Right forelimb (tissue), 1 donor: ENCODE measurements at places on chromosomes 16 and 17.

GRCh38 chr16:12295395-12295794 lies 318.9 kb downstream of the SNX29 start:
- DNase-seq, result no peak

- no peak for DNase-seq
Measured at GRCh38 chr16:65667011-65667578, 545.2 kb upstream of the CDH11 start.

DNA sequence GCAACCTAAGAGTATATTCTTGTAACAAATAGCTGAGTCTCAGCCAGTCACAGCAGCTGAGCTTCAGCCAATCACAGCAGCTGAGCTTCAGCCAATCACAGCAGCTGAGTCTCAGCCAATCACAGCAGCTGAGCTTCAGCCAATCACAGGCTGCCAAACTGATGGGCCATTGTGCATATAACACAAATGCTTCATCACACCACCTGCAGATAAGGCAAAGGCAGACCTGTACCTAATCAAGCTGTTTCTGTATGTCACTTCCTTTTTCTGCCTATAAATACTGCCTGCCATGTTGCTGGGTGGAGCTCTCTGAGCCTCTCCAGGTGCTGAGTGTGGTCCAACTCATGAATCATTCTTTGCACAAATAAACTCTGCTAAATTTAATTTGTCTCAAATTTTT lies 19.9 kb downstream of the MYH13 start:
- no peak for DNase-seq

GRCh38 chr16:29790949-29791844 lies 646 bp downstream of the KIF22 start:
- peak; percentile 53 for DNase-seq

DNA sequence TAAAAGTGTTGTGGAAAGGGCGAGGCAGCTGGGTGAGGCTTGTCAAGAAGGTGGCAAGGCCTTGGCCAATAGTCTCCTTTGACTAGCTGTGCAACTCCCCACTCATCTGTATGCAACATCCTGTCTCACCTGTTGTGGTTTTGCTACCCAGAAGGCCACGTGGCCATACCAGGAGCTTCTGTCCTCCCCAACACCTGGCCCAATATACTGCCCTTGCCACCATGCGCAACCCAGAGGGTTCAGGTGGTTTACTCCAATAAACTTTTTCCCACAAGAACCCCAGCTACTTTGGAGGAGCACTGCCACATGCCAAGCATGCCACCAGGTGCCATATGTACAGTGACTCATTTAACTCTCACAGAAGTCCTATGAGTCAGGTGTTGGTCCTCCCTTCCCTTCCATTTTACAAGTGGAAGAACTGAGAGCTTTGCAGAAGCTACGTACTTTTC lies 10.2 kb downstream of the MYO19 start:
- DNase-seq, result no peak

- DNase-seq, result no peak
Measured at GRCh38 chr17:27849474-27850185, 43.5 kb downstream of the LYRM9 start.

GRCh38 chr16:84849751-84850150 lies 30.0 kb downstream of the CRISPLD2 start:
- DNase-seq, result no peak

- DNase-seq, result no peak
Measured at GRCh38 chr17:46026166-46027047, 27.4 kb downstream of the STH start.

GRCh38 chr17:55873017-55873758 lies 122.3 kb downstream of the PCTP start:
- DNase-seq, result no peak

DNA sequence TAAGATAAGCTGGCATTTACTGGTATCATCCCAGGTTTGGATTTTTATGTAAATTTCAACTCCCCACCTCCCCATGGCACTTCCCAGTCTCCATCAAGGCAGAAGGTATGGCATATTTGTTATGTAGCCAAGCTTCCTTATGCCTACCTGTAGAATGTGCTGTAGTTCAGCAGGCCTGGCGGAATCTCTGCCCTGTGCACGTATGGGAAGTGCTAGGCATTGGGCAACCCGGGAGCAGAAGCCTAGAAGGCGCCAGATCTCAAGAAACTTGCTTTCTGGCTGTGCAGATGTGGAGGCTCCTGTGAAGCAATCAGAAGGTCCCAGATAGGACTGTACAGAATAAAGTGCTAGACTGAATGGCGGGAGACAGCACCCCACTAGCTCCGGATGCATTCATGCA lies 64.7 kb downstream of the SNX20 start:
- DNase-seq, result no peak

- DNase-seq, result no peak
Measured at GRCh38 chr17:55582897-55583296, 71.6 kb upstream of the SMIM36 start.

DNA sequence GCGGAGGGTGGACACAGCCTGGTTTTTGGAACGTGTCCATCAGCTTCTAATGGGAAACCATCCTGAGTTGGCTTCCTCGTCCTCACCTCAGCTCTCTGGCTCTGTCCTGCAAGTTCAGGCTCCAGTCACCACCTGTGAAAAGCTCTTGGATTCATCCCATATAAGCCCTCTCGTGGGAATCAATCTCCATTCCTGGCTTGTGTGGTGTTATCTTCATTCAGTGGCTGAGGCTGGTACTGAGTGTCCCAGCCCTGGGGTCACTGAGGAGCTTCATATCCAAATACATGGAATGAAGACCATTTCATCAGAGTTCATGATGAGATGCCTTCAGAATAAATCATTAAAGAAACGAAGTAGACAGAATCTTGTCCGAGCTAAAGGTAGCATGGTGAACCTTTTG lies 189.2 kb downstream of the RBFOX1 start:
- no peak for DNase-seq

- DNase-seq, result no peak
Measured at GRCh38 chr16:66746682-66747081, 4.7 kb downstream of the DYNC1LI2 start.

- DNase-seq, result no peak
Measured at GRCh38 chr16:80940069-80940856, 66.4 kb downstream of the CMC2 start.

DNA sequence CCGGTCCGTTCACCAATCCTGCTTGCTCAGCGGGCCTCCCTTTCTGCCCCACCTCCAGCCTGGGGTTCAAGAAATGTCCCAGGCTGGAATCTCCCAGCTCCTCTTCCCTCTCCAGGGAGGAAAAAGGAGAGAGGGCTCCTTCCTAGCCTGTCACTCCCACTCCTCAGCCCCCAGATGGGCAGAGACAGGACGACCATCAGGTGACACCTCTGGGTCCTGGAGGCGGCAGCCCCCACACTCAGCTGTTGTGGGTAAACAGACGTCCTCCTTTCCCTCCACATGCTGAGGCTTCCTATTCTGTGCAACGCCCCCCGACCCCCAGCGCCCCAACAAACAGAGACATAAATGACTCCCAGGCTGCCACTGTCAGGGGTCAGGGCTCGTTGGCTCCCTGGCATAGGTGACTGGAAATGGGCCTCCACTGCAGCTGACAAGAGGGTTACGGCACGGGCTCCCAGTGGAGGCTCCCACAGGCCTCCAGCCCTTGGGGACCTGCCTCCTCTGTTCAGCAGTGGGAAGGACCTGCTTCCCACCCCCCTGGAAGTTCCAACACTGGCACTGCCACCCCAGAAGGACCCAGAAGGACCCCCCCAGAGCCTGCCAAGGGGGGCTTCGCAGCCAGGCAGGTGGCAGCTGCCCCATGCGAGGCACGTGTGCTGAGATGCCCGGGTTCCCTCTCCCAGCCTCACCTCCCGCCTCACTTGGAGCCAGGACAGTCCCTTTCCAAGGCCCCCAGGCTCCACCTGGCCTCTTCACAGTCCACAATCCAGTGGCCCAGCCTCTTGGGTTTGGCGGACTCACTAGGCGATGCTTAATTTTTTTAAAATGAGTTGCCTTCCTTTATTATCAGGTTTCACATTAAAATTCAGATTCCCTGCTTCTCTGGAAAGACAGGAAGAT lies 232.3 kb downstream of the KATNIP start:
- DNase-seq, result no peak

DNA sequence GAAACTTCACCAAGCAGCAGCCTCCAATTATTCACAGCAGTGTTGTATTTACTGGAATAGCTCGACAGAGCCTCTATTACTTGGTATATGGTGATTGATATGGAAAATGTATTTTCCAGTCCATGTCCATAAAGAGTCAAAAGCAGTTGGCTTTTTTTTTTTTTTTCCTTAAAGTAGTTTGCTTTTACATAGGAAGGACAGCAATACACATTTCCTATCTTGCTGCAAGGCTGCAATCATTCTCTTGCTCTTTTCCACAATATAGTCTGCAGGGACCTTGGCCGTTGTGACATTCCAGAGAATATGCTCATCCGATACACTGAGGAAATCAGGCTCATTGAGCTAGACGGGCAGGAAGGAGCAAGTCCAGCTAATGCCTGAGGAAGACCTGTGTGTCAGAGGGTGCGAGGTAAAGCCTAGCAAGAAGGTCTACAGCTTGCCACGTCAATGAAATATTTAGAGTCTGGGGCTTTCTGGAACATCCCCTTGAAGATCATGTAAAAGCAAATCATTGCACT lies 131.1 kb downstream of the ENGASE start:
- no peak for DNase-seq

DNA sequence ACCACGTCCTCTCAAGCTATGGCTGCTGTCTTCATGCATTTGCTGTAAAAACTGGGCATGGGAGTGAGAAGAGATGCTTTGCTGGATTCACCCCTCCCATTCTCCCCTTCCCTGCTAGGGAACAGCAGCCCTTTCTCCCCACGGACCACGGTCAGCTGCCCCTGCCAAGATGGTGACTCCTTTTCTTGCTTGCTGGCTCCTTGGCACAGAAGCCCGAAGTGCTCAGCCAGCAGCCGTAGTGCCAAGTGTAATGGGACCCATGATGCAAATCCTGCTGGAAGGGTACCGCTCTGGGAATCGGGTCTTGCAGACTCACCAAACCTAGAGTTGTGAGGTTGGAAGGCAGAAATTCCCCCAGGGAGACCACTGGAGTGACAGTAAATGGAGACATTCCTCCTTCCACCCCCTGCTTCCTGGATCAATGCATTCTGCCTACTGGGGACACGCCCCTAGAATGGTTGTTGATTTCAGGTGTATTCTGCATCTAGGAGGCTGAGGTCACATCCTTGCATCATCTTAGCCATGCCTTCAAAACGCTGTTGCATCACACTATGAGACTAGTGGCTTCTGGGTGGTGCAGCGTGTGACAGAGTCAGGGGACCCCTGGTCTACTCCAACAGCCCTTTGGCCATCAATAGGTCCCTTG lies 63.0 kb upstream of the CBX4 start:
- DNase-seq, result peak; percentile 32

GRCh38 chr16:31496670-31497069 lies 11.5 kb downstream of the RUSF1 start:
- no peak for DNase-seq

GRCh38 chr17:37527249-37527851 lies 37.7 kb downstream of the DUSP14 start:
- DNase-seq, result no peak

DNA sequence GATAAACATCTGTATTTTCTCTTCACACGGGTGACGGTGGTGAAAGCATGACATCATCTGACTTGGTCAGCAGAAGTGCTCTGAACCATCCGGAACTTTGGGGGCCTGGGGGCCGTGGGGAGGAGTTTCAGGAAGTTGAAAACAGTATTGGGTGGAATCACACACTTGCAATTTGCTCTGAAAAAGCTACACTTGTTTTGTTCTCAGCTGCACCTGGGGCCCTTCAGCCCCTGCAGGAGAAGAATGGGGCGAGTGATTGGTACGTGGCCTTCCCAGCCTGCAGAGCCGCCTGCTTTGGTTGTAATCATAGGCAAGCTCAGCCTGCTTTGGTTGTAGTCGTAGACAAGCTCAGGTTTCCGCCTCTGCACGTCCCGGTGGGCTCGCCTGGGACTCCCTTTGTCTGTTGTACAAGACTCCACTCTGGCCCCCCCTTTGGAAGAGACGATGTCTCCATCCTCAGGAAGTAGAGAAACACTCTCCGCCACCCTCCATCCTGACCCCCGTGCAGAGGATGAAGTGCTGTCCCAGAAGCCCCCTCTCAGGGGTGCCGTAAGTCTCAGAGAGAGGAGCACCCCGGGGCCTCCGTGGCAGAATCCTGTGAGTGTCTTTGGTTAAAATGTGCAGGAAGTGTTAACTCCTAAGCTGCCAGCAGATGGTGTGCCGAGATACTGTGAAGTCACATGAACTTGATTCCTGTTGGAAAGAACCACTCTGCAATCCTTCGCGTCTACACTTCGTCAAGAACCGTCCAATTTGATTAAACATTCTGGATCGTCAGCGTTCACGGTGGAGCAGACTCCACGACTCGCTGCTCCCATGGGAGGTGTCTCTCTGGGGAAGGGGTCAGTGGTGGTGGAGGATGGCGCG lies 5.4 kb downstream of the BANP start:
- DNase-seq, result peak; percentile 78

DNA sequence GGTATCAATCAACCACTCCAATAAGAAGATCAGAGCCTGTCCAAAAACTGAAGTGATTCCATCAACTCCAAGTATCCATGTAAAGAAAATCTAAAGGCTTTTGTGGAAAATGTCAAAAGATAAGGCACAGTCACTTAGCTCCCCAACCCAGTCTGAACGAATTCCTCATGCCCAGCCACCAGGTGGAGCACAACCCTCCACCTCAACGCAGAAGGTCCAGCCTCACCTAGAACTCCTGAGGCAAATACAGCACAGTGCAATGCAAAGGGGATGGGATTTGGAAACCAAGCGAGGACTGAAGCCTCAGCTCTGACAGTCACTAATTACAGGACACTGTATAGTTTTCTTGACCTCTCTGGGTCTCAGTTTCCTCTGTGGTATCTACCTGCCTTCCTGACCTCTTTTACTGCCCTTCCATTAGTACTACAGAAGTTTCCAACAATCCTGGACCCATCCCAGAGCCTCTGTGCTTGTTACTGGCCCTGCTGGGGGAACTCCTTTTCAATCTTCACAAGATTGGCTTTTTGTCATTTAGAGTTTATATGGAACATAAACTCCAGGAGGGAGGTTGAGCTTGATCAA lies 2.0 kb downstream of the NCBP3 start:
- no peak for DNase-seq

DNA sequence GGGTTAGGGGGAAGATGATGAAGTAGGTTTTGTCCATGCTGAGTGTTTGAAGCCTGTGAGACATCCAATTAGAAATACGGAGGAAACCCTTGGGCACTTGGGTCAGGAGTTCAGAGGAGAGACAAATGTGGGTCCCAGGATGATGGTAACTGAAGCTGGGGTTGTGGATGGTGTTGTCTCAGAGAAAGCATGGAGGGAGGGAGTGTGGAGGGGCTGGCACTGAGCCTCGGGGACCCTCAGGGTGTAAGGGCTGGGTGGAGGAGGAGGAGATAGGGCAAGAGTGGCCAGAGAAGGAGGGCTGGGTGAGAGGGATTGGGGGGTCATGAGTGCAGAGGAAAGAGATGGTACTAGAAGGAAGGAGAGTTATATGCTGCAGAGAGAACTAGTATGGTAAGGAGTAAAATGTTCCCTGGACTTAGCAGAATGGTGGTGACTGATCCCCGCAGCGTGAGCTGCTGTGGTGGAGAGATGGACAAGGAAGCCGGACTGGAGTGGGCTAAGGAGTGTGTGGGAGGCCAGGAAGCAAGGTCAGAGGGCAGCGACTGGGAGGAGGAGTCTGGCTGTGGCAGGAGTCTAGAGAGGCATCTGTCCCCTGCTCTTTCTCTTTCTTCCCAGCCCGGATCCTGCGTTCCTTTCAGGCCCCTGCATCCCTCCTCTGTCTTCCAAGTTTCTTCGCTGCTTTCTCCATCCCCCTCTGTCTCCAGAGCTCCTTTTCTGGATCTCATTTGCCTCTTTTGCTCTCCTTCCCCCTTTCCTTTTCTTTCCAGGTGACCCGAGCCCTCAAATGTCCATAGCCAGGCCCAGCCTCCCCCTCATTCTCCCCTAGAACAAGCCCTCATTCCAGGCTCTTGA lies 3.9 kb upstream of the COL1A1 start:
- DNase-seq, result peak; percentile 45

- no peak for DNase-seq
Measured at GRCh38 chr16:13521356-13521755, 398.6 kb upstream of the ERCC4 start.
